ENCODE measurements at places on chromosomes 13 and 19. TPM values are rescaled to one million over a fixed set of nuclear protein-coding genes. Genes with fewer than 3 reads are reported as not detected.

TARM1 gene
- not detected for total RNA-seq

CBY2 gene
- not detected for total RNA-seq

SIRT6 gene
- 11.0 TPM for total RNA-seq

DZIP1 gene
- total RNA-seq = 1.5 TPM

ZNF578 gene
- 3.4 TPM for total RNA-seq

KCNN1 gene
- total RNA-seq = not detected

SPPL2B gene
- total RNA-seq = 70.7 TPM

TRIM28 gene
- 576 TPM for total RNA-seq

ARHGAP33 gene
- total RNA-seq = 14.5 TPM

KIR2DL3 gene
- not detected for total RNA-seq

RFPL4A gene
- not detected for total RNA-seq

CYP4F11 gene
- total RNA-seq = not detected

EFNB2 gene
- 40.7 TPM for total RNA-seq

NTN5 gene
- 0.11 TPM for total RNA-seq

ZSWIM9 gene
- 2.1 TPM for total RNA-seq

ZNF20 gene
- total RNA-seq = 7.5 TPM

ZNF83 gene
- total RNA-seq = 48.3 TPM

OR7C1 gene
- 3.5 TPM for total RNA-seq

S1PR5 gene
- total RNA-seq = not detected

LILRB3 gene
- not detected for total RNA-seq

CPAMD8 gene
- total RNA-seq = 2.3 TPM

PRSS57 gene
- total RNA-seq = not detected

KLK5 gene
- not detected for total RNA-seq

DKKL1 gene
- 0.39 TPM for total RNA-seq

JOSD2 gene
- total RNA-seq = 37.5 TPM

CARS2 gene
- total RNA-seq = 67.5 TPM

NLRP7 gene
- total RNA-seq = not detected

MEIOSIN gene
- not detected for total RNA-seq

PPM1N gene
- 1.1 TPM for total RNA-seq

HSPH1 gene
- 35.1 TPM for total RNA-seq

ATP7B gene
- 18.2 TPM for total RNA-seq

TSSK6 gene
- 1.1 TPM for total RNA-seq

CEBPA gene
- total RNA-seq = 2.7 TPM

VSIG10L gene
- 2.4 TPM for total RNA-seq

PSG11 gene
- total RNA-seq = 0.22 TPM

PEG3 gene
- 16.5 TPM for total RNA-seq

MTUS2 gene
- 7.9 TPM for total RNA-seq

PGLYRP1 gene
- not detected for total RNA-seq

CRX gene
- not detected for total RNA-seq

ELAVL3 gene
- total RNA-seq = not detected

OR2Z1 gene
- total RNA-seq = not detected

PRKCSH gene
- 132 TPM for total RNA-seq

ZNF112 gene
- 4.3 TPM for total RNA-seq

F10 gene
- total RNA-seq = 0.22 TPM

RNF113B gene
- total RNA-seq = not detected

CEACAM19 gene
- 3.4 TPM for total RNA-seq

ZNF547 gene
- 3.9 TPM for total RNA-seq

ZNF492 gene
- 0.43 TPM for total RNA-seq

APOC4 gene
- total RNA-seq = not detected
